ENCODE measurements at places on chromosomes 7 and 10. TPM values are rescaled to one million over a fixed set of nuclear protein-coding genes. Genes with fewer than 3 reads are reported as not detected.

GRCh38 chr7:67486401-67486800 is 489.8 kb downstream of the TYW1 start:
- no peak for DNase-seq

DNA sequence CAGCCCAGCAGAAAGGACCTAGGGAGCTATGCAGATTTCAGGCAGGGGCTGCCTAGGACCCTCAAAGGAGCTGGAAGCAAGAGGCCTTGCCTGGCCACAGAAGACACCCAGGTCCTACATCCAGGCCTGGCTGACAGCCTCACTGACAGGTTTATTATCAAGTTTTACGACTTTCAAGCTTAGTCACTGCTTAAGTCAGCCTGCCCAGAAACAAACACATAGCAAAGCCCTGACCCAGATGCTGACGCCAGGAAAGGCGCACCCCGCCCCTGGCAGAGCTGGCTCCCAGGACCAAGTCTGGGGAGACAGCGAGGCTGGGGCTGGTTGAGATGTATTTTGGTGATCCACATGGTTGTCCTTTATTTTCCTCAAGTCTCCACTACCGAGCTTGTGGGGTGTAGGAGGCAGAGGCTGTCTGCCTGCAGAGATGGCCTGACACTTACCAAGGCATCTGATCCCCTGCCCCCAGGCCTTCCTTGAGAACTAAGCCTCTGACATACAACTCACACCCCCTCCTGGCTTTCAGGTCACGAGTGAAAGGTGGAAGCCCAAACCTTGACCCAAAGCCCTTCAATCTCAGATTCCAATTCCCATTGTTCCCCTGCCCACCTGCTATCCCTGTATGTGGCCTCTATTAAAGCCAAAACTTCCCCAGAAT is 80.7 kb upstream of the EMX2 start:
- DNase-seq = no peak

GRCh38 chr7:3321206-3321605 is 20.2 kb downstream of the SDK1 start:
- no peak for DNase-seq

GBX1 gene
- not detected for total RNA-seq

DNA sequence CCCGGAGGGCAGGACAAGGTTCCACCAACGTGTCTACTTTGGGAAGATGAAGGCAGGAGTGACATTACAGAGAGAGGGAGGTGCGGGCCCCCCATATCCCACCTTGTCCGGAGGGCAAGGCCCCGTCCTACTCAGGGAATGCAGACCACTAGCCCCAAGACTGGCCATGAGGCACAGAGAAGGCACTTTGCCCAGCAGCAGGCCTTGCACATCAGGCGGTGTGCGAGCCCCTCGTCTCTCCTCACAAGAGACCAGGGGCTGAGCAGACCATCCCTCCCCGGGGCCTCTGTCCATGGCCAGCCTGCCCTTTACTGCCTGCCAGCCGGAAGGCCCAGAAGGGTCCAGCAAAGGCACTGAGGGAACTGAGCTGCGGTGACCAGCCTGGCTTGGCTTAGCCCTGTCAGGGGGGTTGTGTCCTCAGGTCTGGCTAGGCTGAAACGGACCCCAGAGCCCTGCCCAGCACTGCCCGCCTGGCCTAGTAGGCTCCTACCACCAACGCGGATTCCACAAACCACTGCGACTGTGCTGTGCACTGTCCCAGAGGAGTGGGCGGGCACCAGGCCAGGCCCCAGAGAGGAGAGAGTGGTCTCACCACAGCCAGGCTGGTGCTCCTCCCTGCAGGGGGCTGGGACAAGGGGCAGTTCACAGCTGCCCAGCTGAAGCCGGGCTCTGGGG is 16.7 kb downstream of the CAMK2B start:
- no peak for DNase-seq

- no peak for DNase-seq
Observed at GRCh38 chr10:125057158-125058001, 103.0 kb downstream of the CTBP2 start.

GRCh38 chr10:123945325-123945920 is 53.8 kb upstream of the CPXM2 start:
- DNase-seq = no peak

DNA sequence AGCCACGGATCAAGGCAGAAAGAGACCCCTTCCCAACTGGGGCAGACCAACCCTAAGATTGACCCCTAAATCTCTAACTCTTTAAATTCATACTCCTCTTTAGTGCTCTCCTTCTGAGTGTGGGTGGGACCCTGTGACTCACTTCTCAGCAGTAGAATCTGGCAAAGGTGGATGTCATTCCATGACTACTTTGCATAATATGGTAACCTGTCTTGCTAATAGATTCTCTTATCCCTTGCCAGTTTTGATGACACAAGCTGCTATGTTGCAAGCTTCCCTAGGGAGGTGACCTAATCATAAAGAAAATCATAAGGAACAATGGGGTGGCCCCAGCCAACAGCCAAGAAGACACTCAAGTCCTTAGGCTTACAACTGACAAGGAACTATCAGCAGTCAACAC is 155.4 kb upstream of the VWC2 start:
- no peak for DNase-seq

DLX6 gene
- not detected for total RNA-seq

DNA sequence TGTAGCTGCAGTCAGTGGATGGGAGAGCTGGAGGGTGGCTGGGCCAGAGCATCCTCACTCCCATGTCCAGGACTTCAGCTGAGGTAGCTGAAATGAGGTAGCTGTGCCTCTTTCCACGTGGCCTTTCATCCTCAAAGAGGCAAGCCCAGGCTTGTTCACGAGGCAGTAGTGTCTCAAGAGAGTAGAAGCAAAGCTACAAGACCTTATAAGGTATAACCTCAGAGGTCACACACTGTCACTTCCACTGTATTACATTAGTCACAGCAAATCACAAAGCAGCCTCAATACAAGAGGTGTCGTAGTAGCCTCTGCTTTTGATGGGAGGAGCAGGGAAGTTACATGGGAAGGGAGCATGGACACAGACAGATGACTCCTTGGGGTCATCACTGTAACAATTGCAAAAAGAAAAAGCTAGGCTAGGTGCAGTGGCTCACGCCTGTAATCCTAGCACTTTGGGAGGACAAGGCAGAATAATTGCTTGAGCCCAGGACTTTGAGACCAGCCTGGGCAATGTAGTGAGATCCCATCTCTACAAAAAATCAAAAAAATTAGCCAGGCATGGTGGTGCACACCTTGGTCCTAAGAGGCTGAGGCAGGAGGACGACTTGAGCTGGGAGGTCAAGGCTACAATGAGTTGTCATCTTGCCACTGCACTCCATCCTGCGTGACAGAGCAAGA is 97.5 kb downstream of the SKIDA1 start:
- no peak for DNase-seq

GRCh38 chr7:41996381-41997035 is 240.5 kb downstream of the GLI3 start:
- no peak for DNase-seq

- DNase-seq = no peak
Observed at GRCh38 chr10:26824015-26824690, 36.6 kb downstream of the ABI1 start.

- DNase-seq = no peak
Observed at GRCh38 chr10:59678884-59679301, 30.8 kb downstream of the SLC16A9 start.

- DNase-seq = no peak
Observed at GRCh38 chr7:35908331-35909216, 107.7 kb downstream of the SEPTIN7 start.

DNA sequence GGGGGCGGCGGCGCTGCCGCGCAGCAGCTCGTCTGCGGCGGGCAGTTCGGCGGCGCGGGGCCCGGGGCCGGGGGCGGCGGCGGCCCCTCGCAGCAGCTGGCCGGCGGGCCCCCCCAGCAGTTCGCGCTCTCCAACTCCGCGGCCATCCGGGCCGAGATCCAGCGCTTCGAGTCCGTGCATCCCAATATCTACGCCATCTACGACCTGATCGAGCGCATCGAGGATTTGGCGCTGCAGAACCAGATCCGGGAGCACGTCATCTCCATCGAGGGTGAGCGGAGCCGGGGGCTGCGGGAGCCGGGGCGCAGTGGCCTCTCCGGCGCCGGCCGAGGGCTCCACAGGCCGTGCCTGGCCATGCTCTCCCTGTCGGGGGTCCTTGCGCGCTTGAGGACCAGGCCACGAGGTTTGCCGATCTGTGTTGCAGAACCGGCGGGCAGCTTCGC is 548 bp downstream of the AGAP3 start:
- DNase-seq = peak; percentile 62

GRCh38 chr10:126634911-126635310 is 35.6 kb downstream of the C10orf90 start:
- DNase-seq = no peak

GRCh38 chr7:7698930-7699329 is 19.5 kb downstream of the RPA3 start:
- no peak for DNase-seq

Data from B cell (primary cell).